ENCODE measurements at places on chromosomes 2 and 18. TPM values are rescaled to one million over a fixed set of nuclear protein-coding genes. Genes with fewer than 3 reads are reported as not detected.

The TFCP2L1 gene
- total RNA-seq: 0.10 TPM

The UGT1A3 gene
- total RNA-seq: not detected

The SSB gene
- total RNA-seq: 144 TPM

The FSHR gene
- not detected for total RNA-seq

The NOL4 gene
- not detected for total RNA-seq

The RUFY4 gene
- total RNA-seq: not detected

The RTN4 gene
- 295 TPM for total RNA-seq

The CACNB4 gene
- total RNA-seq: 0.29 TPM

The DSEL gene
- total RNA-seq: 4.6 TPM

The IFT172 gene
- total RNA-seq: 9.1 TPM

The COL5A2 gene
- 1.0 TPM for total RNA-seq

The ANKRD62 gene
- 0.10 TPM for total RNA-seq

The KCNIP3 gene
- 1.6 TPM for total RNA-seq

Data from HT1080 (cell line).